ENCODE measurements at places on chromosomes 3 and 15.

- no peak for DNase-seq
Observed at GRCh38 chr3:43856351-43856750, 165.6 kb downstream of the ABHD5 start.

DNA sequence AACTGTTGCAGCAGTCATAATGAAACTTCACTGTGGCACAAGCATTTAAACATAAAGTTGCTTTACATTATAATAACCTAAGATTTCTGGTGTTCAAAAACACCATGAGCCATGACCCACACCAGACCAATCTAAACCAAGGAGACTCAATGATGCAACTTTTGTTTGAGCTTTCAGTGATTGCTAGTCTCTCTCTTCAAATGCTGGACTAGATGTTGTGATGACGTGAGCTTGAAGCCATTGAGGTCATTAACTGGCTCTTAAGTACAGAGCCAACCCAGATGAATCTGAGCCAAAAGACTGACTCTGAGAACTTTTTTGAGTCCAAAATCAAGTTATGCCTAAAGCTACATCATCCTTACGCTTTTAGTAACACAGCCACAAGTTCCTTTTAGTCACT lies 36.5 kb downstream of the ATR start:
- no peak for DNase-seq

DNA sequence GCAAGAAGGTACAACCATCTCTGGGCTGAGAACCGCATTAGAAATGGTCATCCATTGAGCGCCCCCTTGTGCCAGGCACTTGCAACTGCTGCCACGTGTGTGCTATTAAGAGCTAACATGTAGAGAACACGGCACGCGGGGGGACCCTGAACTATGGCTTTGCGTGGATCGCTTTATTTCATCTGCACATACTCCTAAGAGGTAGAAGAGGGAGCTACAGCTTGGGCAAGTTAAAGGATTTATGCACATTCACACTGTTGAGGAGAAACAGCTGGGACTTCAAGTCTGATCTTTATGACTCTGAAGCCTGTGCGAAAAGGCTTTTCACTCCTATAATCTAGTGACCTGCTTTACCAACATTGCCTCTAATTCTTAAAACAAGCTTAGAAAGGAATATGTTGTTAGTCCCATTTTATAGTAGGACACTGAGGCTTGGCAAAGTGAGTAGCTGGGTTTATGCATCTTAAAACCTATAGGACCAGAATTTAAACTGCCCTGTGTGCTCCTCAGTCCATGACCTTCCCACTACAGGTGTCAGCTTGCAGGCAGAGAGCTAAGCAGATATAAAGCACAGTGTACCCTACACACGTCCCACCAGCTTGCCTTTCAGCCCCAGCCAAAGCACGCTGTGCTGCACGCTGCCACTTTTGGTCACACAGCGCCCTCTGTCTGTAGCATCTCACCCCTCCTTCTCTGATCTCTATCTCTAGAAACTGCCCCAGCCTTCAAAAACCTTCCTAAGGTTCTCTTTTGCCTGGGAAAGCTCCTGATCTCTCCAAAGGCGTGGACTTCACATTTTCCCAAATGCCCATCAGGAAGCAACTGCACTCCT lies 57.8 kb downstream of the STARD5 start:
- DNase-seq = peak; percentile 89

- no peak for DNase-seq
Observed at GRCh38 chr3:102124704-102125103, 275.4 kb downstream of the NFKBIZ start.

GRCh38 chr15:47661661-47662180 lies 55.6 kb upstream of the SEMA6D start:
- no peak for DNase-seq

GRCh38 chr3:39657075-39657474 lies 152.3 kb upstream of the MYRIP start:
- no peak for DNase-seq

DNA sequence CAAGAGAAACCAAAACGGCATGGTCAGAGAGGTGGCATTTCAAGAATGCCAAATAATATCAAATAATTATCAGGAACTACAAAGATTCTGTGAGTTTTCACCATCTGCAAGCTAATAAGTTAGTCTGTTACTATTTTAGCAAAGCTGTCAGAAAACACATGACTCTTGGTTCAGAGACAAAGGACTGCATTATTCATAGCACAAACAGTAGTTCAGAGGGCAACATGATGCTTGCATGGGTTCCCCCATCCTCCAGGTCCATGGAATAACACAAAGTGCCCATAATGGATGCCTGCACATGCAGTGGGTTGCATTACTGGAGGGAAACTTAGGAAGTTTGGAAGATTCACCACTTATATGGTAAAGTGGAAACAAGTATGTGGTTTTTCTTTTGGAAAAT lies 228.8 kb upstream of the ALCAM start:
- no peak for DNase-seq

DNA sequence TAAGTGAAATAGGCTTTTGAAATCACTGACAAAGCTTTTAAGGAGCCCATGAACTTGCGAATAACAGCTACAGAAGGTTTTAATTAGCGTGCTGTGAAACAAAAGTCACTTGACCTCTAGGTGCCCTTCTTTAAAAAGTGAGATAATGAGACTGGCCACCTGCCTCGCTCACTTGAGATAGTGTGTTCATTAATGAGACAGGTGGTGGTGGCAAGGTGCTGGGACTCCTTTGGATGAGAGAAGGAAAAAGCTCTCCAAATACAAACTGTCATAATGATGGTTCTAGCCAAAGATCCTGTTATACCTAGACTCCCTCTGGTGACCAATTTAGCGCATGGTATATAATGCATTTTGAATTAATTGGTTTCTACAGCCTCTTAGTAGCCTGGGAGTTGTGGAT lies 22.7 kb upstream of the IREB2 start:
- DNase-seq = no peak

All from stimulated activated CD4-positive, alpha-beta T cell treated with anti-CD3 and anti-CD28 coated beads, Interleukin-2, amount 100 ng/mL, for 48 hours (primary cell).